NK-92 treated with Interleukin-12 subunit alpha and Interleukin-12 subunit beta, amount 100 ng/mL, for 24 hours (cell line): ENCODE measurements at places on chromosomes 1 and 21.

DNA sequence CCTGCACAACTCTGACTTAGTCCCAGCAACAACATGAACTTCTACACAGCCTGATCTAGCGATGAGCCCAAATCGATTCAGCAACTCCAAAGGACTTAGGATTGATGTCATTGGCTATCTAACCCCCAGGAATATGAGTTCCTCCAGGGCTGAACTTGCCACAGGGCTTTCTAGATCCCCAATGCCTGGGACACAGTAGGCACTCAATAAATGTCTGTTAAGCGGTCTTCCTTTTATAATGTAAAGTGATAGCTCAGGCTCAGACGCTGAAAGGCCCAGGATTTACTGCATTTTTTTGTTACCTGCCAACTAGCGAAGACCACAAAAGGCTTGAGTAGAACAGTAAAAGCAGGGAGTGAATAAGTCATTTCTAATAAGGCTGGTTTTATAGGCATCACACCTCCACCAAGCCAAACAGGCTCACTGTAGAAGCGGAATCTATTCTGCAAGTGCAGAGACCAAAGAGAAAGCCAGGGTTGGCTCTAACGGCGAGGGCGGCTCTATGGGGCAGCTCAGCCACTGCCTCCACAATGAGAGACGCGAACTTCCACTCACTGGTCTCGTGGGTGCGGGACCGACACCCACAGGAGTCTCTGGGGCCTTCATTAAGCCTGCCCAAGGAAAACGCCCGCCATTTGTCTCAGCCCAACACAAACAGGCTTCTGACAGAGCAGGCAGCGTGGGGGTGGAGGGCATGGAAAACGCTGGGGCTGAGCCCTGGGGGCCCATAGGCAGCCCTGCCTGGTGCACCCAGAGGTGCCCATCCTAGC is 52.0 kb downstream of the HLCS start:
- DNase-seq: no peak

DNA sequence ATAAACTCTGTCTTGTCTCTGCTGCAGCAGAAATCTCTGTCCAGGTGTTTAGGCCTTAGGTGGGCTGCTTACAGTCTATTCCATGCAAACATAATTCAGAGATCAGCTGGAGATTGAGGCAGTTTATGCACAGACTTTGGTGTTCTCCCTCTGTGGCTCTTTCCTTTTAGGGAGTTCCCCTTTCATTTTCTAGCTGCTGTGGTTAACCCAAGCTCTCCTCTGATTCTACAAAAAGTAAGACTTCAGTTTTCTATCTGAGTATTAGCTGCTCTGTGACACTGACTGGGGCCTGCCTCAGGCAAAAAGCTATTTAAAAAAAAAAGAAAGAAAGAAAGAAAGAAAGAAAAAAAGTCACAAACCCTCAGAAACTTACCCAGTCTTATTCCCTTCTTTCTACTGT is 211.1 kb downstream of the CAMTA1 start:
- DNase-seq: no peak

DNA sequence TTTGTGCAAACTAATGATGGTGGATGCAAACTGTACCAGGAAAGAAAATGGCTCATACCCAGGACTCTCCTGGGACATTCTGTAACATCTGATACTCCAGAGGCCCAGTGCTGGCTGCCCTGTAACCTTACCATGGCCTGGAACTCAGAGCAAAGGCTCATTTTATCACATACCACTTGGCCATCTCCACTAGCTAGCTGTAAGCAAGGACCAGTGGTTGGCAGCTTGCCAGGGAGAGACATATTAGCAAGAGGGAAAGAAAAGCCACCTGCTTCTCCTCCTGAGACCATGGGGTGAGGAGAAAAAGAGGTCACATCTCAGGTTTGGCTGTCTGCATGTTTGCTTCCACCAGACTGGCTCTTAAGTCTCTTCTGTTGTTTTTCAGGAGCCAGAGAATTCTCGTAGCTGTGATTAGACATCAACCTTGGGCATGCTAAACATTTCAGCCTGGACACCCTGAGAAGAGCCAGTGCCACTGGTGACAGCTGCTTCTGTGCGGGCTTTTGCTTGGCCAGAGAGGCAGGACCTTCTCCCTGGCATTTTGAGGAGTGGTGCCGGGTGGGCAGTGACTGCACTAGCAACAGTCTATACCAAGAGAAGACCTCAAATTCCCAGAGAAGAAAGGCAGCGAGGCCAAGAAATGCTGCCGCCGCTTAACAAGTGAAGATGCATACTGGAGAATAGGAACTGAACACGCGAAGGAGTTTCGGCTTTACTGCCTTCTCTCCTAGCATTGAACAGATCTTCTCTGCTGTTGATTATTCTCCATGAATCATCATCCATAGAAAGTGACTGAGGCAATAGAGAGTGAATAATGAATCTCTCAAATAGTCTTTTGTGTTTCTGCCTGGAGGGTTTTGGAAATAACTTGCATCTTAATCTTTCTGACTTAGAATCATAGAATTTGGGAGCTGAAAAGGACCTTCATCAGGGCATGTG is 6.7 kb upstream of the INKA2 start:
- DNase-seq: no peak

DNA sequence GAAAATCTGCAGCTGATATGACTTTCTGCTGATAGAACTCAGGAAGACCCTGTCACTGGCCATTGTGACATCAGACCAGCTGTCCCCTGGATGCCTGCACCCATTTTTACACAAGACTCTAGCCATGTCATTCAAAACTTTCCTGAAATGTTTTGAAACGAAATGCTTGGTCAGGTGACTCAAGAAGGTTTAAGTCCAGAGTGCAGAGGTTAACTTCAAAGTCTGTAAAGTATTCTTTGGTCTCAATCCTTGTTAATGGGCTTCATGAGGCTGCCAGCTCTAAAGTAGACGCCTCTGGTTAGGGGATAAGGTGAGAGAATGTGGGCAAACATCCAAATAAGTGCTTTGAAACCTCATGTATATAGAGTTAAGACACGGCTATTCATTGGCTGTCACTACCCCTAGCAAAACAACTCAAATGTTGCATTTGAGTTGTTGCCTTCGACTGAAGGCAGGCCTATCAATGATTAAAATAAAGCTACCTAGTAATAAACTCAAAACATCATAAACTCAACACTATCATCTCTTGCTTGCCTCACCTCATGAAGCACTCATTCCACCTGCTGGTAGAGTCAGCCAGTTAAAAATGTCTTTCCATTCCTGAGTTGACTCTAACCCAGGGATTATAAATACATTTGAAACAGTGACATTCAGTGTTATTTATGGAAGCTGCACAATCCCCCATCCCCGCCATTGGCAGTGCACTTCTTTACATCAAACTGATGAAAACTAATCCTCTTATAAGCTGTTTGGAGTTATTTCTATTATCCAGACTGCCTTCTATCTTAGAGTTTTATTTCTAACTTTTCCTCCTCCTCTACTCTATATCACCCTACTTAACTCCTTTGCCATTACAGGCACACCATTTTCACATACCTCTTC is 26.0 kb downstream of the RABIF start:
- no peak for DNase-seq

DNA sequence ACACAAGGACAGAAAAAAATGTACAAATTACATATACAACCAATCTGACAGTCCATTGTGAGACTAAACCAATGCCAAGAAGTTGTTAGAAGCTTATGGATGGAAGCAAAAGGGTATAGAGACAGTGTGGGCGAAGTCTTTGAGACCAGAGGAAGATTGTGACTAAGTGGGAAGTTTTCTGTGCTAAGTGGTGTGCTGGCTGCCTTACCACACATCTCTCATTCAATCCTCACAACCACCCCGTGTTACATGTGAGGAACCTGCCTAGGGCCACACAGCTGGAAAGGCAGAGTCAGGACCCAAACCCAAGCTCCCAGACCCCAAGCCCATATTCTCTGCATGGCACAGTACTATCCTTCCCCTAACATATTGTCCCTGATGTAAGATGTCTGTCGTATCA is 53.5 kb upstream of the DUSP10 start:
- no peak for DNase-seq

DNA sequence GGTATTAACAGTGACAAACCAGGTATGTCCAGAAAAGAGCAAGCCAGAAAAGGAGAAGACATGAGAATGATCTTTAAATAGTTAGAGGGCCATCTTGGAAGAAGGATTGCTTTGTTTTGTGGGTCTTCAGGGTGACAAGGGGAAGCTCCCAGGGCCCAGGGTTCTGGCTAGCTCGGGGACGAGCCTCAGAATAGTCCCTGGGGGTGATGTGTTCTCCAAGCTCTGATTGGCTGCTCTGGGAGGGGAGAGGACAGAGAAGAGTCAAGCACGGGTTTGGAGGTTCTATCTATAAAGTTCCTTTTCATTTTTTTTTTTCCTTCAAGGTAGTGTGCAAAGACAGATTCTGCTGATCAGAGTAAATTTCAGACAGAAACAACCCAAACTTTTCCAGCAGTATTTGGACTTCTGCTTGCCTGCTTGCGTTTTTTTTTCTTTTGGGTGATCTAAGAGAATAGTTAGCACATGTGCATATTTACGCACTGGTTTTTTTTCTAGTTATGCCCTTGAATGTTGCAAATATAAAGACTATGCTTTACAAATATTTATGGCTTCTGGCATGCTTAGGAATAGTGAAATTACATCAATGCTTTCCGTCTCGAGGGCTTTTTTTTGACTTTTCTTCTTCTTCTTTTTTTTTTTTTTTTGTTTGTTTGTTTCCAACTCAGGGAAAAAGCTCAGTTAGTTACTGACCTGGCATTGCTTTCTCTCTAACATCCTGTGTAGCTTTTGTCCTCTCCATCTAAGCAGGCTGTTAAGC is 59.7 kb downstream of the ROR1 start:
- DNase-seq: no peak
